ENCODE measurements at places on chromosomes 7 and 10.

GRCh38 chr7:2530071-2530987 is 10.8 kb downstream of the LFNG start:
- peak; percentile 1 for ATAC-seq

GRCh38 chr10:102231357-102232318 is 5.5 kb downstream of the ELOVL3 start:
- peak; percentile 32 for ATAC-seq

- no peak for ATAC-seq
These were observed 35.2 kb downstream of the GPAM start for GRCh38 chr10:112148331-112148730.

- ATAC-seq, result no peak
These were observed 148.0 kb upstream of the ANK3 start for GRCh38 chr10:60537697-60538096.

GRCh38 chr10:50422259-50422658 is 170.9 kb upstream of the ASAH2 start:
- no peak for ATAC-seq

- no peak for ATAC-seq
These were observed 1.1 kb upstream of the SFXN4 start for GRCh38 chr10:119166564-119166963.

- peak; percentile 17 for ATAC-seq
These were observed 131.0 kb downstream of the PLXDC2 start for GRCh38 chr10:19947215-19947614.

DNA sequence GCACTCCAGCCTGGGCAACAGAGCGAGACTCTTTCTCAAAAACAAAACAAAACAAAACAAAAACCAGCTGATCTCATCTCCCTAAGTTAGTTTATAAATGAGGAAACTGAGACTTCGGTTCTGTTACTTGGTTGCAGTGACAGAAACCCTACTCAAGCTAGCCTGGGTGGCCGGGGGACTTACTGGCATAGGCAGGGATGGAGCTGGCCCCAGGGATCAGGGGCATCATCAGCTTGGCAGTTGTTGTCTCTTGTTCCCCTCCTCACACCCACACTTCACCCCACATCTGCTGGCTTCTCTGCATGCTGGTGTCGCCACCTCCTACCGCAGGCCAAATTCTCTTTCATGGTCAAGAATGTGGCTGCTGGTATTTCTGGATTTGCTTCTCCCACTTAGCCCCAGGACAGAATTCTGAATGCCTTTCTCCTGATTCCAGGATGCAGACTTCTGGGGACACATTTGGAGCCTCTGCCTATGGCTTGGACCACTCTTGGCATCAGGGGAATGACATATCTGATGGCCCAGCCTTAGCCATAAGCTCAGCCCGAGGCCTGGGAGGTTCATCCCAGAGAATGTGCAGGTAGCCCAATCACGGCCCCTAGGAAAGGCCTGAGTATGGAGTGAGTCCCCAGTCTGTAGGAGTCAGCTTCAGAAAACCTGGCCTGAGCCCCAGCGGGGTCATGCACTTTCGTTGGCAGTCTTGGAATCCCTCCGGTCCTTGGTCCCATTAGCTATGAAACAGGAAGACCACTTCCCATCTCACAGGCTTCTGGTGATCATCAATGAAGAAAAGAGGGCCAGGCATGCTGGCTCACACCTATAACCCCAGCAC is 41.6 kb upstream of the CTBP2 start:
- ATAC-seq, result no peak

GRCh38 chr7:70470746-70471145 is 661.2 kb upstream of the GALNT17 start:
- ATAC-seq, result no peak

GRCh38 chr10:86872757-86873156 is 84.7 kb downstream of the MMRN2 start:
- no peak for ATAC-seq

GRCh38 chr10:7579681-7580080 is 87.1 kb downstream of the ITIH5 start:
- ATAC-seq, result no peak

- no peak for ATAC-seq
These were observed 82.8 kb upstream of the C7orf33 start for GRCh38 chr7:148507787-148508186.

DNA sequence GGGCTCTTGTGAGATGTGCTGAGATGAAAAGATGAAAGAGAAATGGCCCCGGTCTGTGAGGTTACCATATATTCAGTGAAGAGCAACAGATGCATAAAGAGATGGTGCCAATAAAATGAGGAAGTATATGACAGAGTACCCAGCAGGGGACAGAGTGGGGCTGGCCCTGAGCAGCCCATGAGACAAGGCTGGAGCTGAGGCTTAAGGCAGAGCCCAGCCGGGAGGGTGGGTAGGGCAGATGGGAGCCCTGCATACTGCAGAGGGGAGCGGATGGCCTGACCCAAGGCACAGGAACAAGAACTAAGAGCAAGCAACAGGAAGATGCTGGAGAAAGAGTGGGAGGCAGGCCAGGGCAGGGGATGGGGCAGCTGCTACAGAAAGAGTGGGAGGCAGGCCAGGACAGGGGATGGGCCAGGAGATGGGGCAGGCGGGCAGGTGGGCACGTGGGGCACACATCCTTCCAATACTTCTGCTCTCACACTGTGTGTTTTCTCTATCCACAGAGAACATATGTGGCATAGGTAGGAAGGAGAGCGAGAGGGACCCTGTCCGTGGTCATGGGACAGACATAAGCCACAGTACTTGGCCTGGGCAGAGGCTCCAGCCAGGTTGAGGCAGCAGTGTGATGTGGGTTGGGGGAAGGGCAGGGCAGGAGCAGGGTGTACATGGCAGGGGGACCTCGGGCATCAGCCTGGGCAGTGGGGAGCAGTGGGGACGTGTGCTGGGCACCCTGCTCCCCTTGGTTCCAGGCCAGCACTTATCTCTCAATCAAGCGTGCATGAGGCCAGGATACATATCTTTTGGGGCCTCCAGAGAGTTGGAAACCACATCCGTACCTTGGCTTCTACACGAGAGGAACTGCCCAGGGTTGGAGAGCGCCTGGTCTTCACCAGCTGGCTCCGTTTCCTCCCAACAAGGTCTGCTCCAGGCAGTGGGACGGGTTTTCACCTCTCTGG is 91.6 kb upstream of the IKZF1 start:
- no peak for ATAC-seq

DNA sequence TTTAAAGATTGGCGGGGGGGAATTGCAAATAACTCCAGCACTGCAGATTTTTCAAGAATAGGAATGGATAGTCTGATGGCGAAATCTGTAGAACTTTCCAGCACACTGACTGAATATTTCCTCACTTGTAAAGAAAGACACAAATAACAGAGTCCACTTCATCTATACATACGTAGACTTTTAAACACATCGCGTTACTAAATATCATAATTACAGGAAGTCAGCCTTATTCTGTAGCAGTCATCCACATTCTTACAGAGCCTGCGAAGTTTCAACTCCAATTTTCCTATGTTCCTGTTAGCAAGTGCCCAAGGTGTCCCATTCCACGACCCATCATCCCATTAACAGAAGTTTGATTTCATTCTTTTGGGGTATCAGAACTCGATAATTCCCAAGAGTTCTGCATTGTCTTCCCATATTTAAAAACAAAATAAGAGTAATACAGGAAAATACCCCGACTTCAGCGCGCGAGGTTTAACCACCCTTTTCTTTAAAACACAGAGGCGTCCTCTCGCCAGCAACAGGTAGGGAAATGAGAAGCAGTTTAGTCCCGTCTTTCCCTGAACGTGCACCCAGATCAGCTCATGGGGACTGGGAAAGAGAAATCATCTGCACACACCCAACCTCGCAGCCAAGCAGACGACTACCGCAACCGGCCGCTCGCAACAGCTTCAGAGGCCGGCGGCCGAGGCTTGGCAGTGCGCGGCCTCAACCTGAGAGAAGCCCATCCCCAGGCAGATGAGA is 880 bp downstream of the HERC4 start:
- ATAC-seq, result peak; percentile 37

DNA sequence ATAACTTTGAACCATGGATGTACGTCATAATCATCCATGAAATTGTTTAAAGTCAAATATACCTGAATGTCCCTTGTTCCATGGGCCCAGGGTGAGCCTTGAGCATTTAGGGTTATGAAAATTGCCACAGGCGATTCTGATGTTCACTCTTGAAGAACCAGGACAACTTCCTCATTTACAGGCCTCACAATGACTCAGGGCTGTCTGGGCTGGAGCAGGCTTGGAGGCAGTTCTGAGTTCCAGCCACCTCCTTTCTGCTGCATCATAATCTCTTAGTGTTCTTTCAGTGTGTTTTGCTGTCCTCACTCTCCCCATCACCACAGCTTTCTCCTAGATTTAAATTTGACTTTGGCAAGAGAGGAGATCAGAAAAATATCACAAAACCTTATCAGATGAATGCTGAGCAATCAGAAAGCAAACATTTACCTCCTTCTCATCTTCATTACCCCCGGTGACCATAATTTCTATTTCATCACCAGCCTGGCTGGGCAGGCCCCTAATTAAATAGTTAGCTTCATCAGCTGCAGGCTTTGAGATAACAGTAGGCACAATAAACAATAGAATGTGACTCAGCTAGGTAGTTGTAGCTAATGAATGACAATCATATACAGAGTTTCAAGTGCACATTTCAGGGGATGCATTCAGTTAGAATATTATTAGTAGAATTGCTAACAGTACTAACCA is 571.0 kb downstream of the SH2D4B start:
- no peak for ATAC-seq

DNA sequence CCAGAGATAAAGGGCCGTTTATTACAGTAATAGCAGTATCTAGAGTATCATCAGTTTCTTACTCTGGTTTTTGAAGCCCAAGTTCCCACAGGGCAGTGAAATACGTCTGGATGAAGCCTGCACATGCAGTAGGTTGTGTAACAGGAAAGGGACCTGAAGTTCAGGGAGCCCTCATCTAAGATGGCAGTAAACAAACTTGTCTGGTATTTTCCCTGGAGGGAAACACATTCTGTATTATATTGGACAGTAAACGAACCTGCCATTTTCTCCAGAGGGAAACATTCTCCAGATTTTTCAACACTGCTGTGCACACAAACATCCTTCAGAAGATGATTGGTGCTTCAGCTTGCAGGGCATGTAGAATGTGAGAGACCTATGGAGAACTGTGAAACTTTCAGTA is 189.9 kb downstream of the TFEC start:
- no peak for ATAC-seq

DNA sequence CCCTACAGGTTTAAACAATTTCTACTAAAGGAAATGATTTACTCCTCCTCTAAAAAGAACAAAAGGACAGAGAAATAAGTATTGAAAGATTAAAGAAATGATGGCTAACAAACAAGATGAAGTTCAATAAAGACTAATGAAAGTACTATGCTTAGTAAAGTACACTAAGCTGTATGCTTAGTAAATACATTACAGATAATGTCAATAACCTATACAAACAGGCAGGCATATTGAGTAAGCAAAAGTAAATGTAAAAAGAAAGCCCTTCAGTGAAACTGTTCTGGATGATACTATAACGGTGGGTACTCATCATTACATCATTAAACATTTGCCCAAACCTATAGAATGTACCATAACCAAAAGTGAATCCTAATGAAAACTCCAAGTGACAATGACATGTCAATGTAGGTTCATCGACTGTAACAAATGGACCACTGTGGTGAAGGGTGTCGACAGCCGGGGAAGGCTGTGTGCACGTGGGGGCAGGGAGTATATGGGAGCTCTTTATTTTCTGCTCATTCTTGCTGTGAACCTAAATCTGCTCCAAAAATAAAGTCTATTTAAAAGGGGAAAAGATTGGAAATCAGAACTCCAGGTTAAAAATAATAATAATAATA is 34.0 kb downstream of the CYTH3 start:
- no peak for ATAC-seq

- no peak for ATAC-seq
These were observed 98.8 kb downstream of the CUX1 start for GRCh38 chr7:101916041-101916800.

- ATAC-seq, result no peak
These were observed 7.7 kb upstream of the SCART1 start for GRCh38 chr10:133445751-133446708.

GRCh38 chr7:70504254-70504653 is 627.7 kb upstream of the GALNT17 start:
- no peak for ATAC-seq

DNA sequence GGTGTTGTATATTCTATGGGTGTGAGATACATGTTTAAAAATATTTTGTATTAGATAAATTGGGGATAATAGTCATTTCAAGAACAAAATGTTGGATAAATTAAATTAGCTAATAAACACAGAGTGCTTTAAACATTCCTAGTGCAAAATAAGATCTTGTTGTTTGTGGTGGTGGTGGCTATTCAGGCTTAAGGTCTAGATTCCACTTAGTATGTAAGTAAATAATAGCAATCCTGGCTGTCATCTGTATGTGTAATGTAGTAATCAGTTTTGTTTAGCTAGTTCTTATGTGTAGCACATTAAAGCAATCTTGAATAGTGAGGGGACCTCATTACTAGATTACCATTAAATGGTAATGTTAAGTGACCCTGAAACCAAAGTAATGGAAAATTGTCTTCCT is 48.7 kb downstream of the KAT6B start:
- no peak for ATAC-seq

GRCh38 chr10:27276581-27276980 is 36.0 kb upstream of the ACBD5 start:
- no peak for ATAC-seq

DNA sequence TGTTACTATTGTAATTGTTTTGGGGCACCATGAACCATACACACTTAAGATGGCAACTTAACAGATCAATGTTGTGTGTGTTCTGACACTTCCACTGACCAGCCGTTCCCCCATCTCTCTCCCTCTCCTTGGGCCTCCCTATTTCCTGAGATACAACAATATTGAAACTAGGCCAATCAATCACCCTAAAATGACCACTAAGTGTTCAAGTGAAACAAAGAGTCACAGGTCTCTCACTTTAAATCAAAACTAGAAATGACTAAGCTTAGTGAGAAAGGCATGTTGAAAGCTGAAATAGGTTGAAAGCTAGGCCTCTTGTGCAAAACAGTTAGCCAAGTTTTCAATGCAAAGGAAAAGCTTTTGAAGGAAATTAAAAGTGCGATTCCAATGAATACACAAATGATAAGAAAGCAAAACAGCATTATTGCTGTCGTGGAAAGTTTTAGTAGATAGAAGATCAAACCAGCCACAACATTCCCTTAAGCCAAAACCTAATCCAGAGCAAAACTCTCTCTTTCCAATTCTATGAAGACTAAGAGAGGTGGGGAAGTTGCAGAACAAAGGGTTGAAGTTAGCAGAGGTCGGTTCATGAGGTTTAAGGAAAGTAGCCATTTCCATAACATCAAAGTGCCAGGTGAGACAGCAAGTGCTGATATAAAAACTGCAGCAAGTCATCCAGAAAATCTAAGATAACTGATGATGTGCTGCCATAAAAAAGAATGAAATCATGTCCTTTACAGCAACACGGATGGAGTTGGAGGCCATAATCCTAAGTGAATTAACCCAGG is 90.6 kb downstream of the MTPN start:
- no peak for ATAC-seq

DNA sequence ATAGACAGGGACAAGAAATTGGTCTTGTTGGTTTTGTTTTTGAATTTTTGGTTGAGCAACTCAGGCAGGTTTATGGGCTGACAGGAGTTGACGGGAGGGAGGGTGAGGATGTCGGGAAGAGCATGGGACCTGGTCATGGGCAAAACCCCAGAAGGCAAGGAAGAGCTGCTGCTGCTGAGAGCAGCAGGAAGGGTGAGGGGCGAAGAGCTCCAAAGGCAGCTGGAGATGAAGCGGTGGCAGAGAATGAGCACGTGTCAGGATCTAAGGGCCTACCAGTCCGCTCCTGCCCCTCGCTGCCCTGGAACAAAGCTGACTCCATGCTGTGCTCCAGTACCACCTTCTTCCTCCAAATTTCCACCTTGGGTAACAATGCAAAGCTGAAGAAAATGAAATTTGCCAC is 84.3 kb downstream of the ARHGAP22 start:
- no peak for ATAC-seq

Measured in SK-N-SH treated with all-trans-retinoic acid at 6 μM for 48 hours (cell line).